ENCODE measurements at places on chromosomes 2 and 18.

GRCh38 chr2:68925295-68925896, 27.3 kb downstream of the GKN2 start:
- DNase-seq, result peak; percentile 41

DNA sequence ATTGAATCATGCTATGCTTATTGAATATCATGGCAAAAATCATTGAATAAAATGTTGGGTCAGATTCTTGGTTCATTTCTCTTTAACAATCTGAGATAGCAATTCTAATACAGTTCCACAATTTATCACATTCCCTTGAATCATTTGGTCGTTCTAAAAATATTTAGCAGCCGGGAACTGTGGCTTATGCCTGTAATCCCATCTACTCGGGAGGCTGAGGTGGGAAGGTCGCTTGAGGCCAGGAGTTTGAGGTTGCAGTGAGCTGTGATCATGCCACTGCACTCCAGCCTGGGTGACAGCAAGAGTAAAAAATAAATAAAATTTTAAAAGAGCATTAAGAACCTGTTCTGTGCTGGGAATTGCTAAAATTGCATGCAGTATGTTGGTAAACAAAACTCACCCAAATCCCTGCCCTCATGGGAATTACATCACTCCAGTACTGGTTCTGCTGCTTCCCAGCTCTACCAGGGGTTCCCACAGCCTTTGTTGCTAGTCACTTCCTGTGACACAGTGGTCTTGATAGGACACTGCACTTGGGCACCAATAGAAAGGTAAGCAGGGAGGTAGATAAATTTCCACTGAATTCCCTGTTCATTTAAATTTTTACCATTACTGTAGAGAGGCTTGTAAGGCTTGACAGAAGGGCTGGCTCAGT, 200.4 kb downstream of the CTNNA2 start:
- no peak for DNase-seq

GRCh38 chr18:68323921-68324320, 391.0 kb downstream of the TMX3 start:
- no peak for DNase-seq

DNA sequence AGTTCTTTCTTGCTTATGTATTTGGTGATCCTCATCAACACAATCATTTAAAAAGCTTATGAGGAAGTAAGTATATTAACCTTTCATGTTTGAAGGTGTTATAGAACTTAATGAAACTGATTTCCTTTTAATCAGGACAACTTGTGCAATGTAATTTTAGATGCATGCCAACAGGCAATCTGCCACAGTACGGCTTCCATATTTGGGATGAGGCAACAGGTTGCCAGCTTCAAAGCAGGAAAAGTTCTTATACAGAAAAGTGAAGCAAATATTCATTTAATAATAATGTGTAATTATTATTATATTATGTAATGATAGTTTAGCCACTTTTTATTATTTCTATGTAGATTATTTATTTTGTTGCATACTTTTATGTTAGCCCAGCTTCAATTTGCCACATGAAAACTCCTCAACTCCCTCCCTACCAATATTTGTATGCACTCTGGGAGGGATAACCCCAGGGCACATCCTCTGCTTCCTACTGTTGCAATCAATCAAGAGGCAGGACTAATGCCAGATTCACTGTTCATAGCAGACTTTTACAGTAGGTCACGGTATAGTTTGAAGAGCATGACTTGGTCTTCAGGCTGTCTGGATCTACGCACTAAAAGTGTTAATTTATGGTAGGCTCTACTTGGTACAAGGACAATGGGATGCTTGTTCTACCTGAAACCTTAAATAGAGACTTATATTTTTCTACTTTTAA, 277.2 kb downstream of the AGPS start:
- no peak for DNase-seq

DNA sequence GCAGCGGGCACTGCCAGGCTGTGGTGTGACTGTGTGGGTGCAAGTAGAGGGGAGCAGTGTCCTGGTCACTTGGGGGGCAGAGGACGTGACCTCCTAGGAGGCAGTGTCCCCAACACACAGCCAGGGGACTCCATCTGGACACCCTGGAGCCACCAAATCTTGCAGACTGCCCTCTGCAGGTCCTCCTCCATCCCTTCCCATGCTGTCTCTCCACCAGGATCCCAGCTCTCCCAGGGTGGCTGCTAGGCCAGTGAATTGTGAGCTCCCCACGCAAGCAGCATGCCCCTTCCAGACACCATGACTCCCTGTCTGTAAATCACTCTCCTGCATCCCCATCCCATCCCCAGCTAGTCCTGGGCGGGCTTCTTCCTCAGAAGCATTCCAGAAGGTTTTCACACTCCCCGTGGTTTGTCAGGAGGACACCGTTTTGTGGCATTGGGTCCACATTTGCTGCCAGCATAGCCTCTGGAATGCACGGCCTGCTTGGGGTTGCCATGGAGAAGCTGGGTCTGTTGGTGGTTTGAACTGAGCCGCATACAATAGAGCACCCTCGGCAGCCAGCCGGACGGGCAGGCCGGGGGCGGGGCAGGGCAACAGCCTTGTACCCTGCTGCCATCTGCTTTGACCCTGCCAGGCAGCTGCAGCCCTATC, 210.7 kb downstream of the KLHL29 start:
- DNase-seq, result peak; percentile 64

- DNase-seq, result no peak
Observed at GRCh38 chr18:62637807-62638687, 77.3 kb upstream of the PHLPP1 start.

DNA sequence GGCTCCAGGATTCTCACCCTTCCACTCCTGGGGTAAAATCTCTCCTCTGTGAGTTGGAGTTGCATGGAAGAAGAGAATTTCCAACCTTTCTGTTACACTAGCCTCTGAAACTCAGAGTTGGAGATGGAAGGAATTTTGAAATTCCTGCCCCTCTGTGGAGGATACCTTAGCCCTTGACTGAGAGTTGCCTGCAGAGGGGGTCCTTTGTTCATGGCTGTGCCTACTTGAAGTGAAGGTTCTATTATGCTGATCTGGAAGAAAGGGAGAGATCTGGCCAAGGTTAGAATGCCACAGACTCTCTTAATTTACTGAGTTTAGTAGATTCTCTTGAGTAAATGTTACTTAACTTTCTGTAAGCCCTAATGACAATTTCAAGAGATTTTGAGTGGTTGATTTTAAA, 626.6 kb upstream of the GYPC start:
- no peak for DNase-seq

DNA sequence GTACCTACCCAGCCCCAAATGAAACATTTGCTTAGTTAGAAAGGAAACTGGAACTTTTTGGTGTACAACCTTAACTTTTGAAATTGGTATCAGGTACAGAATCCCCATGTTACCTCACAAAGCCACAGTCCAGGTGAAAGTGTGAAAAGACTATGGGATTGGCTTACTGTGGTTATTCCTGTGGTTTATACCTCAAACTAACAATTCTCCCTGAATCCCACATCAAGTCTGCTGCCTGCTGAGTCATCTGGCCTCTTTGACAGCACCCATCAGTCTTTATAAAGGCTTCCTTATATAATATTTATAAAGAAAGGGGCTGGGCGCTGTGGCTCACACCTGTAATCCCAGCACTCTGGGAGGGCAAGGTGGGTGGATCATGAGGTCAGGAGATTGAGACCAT, 164.6 kb downstream of the TMEM247 start:
- DNase-seq, result no peak

- DNase-seq, result no peak
Observed at GRCh38 chr2:59047373-59047995, 806.4 kb upstream of the FANCL start.

DNA sequence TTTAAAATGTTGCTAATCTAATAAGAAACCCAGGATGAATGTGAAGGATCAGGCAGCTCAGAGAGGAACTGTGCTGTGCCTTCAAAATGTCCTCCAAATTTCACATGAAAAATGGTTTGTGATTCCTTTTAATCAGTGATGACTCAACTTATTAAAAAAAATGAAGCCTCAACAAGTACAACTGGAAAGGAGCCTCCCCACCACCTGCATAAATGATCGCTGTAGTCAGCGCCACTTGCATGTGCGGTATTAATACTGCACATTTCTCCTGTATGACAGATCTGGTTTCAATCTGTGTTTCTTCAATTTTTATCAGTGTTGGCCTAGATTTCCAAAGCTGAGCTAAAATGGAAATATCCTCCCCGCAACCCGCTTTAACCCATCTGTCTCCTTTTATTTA, 115.0 kb upstream of the TMEM200C start:
- no peak for DNase-seq

DNA sequence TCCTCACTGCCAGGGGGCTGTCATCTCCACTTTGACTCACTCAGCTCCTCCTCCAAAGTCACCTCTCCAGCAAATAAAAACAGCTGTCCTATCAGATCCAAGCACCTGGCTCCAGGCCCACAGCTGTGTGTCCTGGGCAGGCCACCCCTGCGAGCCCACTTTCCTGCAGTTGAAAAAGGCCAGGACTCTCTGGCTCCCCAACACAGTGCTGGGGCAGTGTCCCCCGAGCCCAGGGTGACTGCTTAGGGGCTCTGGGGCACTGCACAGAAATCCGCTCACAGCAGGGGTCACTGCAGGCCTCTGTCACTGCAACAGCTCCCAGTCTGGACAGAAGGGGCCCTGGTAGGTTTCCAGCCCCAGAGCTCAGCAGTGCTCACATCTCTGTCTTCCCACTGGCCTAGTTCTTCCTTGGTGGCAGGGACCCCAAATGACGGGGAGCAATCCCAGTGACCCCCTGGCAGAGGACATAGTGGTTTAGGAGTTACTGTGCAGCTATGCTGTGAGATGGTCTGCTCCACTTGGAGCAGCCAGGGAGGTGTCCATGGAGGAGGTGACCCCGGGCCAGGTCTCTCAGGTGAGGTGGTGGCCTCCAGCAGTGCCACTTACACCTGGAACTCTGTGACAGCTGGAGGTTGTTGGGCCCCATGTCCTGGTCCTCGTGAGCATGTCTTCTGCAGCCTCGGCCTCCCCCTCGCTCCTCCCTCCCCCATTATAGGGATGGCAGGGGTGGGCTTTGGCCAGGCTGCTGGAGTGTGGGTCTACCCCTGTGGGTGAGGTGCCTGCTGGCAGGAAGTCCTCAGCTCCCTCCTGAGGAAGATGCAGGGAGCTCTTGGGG, 35.5 kb downstream of the HS6ST1 start:
- no peak for DNase-seq

GRCh38 chr2:137254052-137254451, 488.7 kb downstream of the THSD7B start:
- no peak for DNase-seq

- no peak for DNase-seq
Observed at GRCh38 chr2:3107567-3107966, 270.1 kb downstream of the EIPR1 start.

GRCh38 chr2:109230941-109231420, 102.0 kb downstream of the SH3RF3 start:
- DNase-seq, result peak; percentile 57

GRCh38 chr2:25482341-25482740, 140.6 kb upstream of the DNMT3A start:
- DNase-seq, result no peak

DNA sequence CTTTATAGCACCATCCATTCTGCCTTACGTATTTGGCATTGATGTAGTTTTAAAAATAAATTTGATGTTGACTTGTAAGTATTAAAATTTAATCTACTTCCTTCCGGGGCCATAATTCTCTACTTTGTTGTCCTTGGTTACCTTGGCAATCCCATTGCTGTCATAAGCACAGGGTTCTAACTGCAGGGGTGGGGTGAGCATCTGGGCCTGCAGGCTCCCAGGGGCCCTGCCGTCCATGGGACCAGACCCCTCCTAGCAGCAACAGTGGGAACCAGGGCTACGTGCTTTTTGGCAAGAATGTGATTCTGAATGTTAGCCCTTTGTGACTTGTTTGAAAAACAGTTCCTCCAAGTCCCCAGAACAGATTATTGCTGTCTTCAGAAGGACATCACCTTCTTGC, 4.9 kb downstream of the ASAP2 start:
- DNase-seq, result no peak

DNA sequence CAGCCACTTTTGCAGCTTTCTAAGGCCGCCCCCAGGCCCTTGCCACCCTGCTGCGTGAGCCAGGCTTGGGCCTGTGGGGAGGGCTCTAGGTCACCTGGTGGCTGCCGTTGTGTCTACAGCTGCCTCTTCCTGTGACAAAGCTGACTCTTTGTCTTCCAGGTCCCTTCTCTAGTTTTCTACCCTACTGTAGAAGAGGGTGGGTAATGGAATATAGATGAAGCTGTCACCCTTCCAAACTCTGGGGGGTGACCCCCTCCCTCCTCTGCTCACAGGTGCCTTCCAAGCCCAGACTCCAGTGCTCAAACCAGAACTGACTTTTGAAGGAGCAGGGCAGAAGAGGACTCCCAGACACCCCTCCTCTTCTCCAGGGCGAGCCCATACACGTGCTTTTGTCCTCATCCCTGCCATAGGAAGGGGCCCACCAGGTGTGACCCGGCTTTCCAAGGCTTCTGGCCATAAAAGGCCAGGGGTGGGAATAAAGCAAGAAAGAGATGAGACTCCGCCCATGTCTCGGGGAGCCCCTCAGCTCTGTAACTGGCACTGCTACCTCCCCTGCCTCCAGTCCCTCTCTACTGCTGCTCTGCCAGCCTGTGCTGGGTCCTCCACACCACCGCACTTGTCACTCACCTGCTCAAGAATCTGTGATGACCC, 17.9 kb upstream of the SDC1 start:
- peak; percentile 21 for DNase-seq

GRCh38 chr2:218710334-218710686, 325 bp upstream of the TTLL4 start:
- DNase-seq, result no peak

GRCh38 chr18:57210716-57211411, 64.0 kb downstream of the BOD1L2 start:
- no peak for DNase-seq

DNA sequence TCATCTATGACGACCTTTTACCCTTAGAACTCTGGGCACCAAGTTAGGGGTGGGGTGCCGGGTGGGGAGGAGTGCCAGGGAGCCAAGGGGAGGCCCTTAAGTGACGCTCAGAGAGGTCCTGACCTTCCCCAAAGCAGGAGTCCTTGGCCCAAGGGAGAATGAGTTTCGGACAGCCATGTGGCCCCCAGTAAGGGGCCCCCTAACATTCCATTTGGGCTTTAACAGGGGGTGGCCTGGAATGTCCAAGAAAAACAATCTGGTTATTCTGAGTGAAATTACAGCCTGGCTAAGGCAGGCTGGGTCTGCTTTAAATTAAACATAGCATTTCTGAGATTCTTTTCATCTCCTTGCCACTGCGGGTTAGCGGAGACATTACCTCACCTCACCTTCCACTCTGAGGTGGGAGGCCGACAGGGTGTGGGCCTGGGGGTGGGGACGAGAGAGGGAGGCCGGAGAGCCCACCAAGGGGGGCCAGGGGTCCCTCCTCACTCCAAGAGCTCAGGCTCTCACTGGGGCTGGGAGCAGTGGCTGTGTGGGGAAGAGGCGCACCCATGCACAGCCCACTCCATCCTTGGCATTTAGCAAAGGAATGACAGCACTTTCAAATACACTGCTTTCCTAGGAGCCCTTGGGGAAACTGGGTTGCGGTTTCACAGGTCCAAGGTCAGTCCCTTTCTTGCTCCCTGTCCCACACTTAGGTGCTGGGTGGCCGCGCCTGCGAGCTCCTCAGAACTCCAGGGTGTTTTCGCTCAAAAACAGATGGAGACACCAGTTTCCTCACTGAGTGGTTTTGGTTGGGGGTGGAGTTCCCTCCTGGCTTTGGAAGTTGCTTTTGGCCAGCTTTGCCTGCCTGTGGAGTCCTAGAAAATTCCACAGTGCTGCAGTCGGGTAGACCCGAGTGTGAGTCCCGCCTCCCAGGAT, 107.4 kb downstream of the POLR1A start:
- DNase-seq, result no peak
